ENCODE measurements at places on chromosomes 3 and 15.

DNA sequence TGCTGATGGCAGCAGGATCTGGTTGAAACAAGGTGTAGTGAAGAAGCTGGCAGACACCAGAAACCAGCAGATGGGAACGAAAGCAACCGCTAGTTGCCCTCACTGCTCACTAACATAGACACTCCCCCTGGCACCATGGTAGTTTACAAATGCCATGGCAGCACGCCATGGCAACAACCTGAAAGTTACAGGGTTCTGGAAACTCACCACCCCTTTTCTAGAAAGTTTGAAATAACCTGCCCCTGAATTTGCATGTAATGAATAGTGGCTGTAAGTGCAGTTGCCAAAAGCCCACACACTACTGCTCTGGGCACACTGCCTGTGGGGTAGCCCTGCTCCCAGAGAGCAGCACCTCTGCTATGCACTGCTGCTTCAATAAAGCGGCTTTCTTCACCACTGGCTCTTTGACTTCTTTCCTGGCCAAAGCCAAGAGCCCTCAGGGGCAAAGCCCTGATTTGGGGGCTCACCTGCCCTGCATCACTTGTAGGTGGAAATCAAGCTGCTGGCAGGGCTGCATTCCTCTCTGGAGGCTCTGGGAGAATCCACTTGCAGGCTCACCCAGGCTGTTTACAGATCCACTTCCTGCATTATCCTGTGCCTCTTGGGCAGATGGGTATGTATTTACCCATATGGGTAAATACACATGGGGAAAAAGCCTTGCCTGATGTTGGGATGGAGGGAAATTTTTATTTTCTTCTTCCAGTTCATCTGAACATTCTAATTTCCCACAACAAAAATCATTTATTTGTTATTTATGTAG lies 2.0 kb upstream of the GP9 start:
- peak; percentile 53 for DNase-seq

DNA sequence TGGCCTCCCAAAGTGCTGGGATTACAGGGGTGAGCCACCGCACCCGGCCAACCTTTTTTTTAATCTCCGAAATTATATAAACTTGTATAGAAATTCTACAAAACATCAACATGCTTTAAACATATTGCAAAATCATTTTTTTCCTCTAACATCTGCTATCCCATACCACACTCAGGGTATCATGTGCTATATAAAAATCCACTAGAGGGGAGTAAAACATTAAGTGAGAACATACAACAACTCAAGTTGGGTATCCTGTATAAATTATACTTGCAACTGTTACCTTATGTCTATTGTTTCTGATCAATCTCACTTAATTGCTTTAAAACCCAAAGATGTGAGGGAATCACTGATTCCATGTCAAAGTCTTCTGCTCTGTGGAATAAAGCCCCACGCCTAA lies 71.9 kb upstream of the FBN1 start:
- DNase-seq = no peak

DNA sequence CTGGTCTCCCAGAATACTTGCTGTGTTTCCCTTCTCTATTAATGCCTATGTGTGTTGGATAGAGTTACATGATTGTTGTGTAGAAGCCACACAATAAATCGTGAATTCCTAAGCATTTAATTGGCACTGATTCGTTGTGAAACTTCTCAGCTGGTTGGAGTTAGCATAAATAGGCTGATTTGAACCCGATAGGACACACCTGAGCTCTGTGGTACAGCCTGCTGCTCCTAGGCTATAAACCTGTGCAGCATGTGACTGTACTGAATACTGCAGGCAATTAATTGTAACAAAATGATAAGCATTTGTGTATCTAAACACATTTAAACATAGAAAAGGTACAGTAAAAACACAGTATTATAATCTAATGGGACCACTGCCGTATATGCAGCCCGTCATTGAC lies 4.9 kb downstream of the ACAD11 start:
- no peak for DNase-seq

DNA sequence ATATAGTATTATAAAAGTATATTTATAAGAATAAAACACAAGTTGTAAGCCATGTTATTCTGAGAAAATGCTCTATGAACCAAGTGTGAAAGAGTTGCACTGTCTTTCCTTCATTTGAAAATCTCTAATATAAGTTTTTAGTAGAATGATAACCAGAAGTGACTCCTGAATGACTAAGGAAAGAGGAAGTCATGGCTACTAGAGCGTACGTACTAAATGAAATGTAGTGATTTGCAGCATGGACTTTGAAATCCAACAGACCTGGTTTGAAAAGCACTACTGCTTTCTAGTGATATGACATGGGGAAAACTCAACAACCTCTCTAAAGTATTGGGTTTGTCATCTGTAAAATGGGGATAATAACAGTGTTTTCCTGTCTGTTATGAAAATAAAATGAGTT lies 10.3 kb upstream of the DNAJC13 start:
- DNase-seq = no peak

DNA sequence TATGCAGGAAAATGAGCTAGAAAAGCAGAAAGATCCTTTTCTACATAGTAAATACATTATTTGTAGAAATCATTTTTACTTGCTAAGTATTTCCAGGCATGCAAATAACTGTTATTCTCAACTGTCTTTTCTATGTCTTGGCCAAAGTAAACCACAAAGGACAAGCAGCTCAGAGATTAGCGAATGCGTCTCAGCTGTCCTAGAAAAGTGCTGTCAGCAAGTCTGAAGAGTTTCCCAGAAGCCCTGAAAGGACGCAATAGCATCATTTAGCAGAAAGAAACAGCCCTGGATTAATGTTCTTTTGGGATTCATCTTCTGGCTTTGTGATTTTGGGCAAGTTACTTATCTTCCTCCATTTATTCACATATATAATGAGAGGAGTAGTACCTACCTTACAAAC lies 100.3 kb downstream of the ZIC1 start:
- DNase-seq = no peak

DNA sequence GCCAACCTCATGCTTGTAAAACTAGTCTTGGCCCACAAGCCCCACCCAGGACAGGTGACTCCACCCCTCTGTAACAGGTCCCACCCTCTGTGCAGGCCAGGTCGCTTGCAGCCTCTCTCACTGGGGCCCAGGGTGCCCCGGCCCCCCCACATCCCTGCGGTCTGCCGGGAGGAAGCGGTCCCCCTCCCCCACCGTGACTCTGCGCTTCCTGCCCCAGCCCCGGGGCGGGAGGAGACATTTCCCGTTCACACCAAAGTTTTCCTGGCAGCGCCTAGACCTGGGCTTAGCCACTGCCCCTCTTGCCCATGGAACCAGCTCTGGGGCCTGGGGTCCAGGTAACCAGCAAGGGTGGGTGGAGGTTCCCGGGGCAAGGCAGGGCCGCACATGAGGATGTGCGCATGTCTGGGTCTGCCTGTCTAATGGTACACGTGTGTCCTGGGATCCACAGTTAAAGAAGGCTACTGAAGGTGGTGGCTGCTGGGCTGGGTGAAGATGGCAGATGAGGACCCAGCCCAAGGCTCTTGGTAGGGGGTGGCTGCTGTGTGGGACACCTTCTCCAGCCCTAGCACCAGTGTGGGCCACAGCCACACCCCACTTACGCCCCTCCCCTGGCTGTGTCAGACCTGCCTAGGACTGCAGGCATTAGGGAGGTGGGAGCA lies 8.4 kb downstream of the NBEAL2 start:
- peak; percentile 72 for DNase-seq

GRCh38 chr3:72872183-72872582 lies 15.7 kb upstream of the GXYLT2 start:
- no peak for DNase-seq

GRCh38 chr15:70669006-70669602 lies 94.3 kb downstream of the UACA start:
- DNase-seq = no peak

DNA sequence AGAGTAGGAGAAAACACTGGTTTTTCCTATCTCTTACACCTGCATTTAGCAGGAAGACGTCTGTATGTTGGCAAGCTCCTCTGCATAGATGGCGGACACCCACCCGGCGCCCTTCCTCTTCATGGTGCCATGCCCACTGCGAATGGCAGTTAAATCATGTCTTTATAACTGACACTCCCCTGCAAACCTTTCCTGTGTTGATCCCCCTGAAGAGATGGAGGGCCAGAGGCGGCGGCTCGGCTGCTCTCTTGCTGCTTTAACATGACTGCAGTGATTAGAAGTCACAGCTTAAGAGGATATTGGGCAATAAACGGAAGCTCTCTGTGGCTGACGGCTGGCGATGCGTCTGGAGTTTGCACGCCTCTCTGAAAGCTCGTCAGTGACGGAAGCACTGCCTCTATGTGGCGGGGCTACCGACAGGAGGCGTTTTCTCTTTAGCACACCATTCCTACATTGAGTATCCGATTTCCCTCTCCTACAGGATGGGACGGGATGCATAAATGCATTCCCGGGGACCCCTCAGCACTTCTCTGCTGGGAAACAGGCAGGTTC lies 25.5 kb upstream of the SNRPA1 start:
- peak; percentile 47 for DNase-seq

GRCh38 chr15:96358001-96358801 lies 27.7 kb downstream of the NR2F2 start:
- DNase-seq = no peak

- DNase-seq = peak; percentile 41
Measured at GRCh38 chr15:74383695-74384565, 16.5 kb upstream of the CYP11A1 start.

DNA sequence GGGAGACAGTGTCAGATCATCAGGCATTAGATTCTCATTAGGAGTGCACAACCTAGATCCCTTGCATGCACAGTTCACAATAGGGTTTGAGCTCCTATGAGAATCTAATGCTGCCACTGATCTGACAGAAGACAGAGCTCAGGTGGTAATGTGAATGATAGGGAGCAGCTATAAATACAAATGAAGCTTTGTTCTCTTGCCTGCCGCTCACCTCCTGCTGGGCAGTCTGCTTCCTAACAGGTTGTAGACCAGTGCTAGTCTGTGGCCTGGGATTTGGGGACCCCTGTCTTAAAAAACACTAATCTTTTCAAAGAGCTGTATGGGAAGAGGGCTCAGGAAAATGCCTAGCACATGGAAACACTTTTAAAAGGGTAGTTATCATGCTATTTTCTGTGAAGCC lies 50.9 kb upstream of the PARP14 start:
- DNase-seq = no peak

DNA sequence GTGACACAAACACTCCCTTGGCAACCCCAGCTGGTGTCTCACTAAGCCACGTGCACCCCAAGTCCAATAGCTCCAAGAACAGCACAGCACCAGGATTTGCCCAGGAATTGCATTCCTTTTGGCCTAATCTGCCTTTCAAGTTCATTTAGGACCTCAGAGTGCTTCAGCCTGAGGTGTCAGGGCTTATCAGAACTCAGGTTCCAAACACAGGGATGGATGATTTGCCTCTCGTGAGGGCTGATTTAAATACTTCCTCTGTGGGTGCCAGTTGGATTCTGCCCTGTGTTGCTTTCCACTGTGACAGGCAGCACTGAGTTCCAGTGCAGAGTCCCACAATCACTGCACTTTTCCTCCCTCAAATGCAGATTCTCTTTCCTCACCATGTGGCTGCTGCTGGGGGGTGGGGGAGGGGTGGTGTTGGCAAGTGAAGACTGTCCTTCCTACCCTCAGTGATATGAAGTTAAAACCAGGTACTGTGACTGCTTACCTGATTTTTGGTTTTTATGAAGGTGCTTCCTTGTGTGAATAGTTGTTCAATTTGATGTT lies 204.3 kb upstream of the STAC start:
- no peak for DNase-seq

DNA sequence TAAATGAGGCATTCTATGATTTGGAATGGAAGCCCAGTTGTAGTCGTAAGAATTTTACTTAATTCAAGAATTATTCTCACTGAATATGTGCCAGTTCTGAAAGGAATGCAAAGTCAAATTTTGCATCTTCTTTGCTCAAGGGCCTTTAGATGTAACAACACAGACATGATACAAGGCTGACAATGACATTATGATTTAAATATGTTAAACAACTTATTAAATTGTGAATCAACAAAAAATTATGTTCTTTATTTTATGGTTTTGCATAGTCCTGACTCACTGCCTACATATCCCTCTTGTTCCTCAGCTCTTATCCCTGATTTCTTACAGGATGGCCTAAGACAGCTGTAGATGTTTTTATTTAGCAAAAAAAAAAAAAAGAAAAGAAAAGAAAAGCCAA lies 170.9 kb upstream of the NR2E3 start:
- no peak for DNase-seq

DNA sequence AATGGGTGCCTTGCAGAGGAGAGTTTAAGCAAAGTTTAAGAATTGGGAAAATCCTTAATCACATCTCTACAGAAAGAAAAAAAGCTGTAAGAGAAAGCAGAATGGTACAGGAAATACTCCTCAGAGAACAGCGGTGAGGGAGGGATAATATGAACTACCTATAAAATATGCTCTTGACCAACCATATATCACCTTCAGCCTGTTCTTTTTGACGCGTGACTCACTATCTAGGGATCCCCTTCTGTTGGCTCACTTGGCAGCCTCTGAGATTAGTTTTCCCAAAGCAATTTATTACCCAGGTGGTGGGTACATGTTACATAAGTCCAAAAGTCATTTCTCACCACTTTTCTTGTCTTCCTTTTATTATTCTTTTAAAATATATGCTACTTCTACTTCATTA lies 97.7 kb downstream of the CNTN6 start:
- DNase-seq = no peak

DNA sequence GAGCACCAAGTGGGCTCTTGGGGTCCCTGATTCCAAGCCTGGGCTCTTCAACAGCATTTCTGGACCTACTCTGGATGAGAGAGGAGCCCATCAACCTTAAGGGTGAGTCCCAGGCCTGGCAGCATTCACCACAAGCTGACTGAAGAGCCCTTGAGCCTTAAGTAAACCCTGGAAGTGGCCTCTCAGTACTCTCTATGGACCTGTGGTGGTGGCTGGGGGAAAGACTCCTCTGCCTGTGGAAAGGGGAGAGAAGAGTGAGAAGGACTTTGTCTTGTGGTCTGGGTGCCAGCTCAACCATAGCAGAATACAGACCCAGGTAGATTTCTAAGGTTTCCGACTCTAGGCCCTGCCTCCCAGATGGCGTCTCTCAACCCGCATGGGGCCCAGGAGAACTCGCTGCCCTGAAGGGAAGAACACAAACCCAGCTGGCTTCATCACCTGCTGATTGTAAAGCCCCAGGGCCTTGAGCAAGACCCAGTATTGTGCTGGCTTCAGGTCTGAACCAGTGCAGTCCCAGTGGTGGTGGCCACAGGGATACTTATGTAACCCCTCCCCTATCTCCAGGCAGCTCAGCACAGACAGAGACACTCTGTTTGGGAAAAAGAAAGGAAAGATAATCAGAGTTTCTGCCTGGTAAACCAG lies 71.4 kb downstream of the TFDP2 start:
- no peak for DNase-seq

DNA sequence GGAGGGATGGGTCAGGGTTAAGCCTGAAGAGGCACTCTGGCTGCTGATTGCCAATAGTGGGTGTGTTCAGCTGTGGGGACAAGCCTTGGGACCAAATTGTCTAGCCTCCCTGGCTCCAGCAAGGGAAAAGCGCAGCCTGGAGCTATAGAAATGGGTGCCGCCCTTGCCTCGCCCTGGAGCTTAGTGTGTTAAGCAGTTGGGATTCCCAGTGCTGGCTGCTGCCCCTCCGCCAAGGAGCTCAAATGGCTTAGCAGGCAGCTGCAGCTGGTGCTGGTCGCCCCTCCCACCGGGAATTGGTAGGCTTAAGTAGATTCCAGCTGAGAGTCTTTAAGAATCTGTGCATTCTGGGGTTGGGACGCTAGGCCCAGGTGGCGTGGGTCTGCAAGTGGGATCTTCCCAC lies 662.9 kb upstream of the TBL1XR1 start:
- DNase-seq = peak; percentile 19

All from femur (tissue), 1 donor.